NCI-H1105 treated with DMSO at 0.1 percent for 48 hours (cell line): ENCODE measurements at places on chromosomes 1 and 21.

GRCh38 chr1:212037900-212038299 lies 2.4 kb downstream of the DTL start:
- DNase-seq: no peak

GRCh38 chr1:92291372-92291999 lies 7.3 kb downstream of the GLMN start:
- DNase-seq: peak; percentile 70

DNA sequence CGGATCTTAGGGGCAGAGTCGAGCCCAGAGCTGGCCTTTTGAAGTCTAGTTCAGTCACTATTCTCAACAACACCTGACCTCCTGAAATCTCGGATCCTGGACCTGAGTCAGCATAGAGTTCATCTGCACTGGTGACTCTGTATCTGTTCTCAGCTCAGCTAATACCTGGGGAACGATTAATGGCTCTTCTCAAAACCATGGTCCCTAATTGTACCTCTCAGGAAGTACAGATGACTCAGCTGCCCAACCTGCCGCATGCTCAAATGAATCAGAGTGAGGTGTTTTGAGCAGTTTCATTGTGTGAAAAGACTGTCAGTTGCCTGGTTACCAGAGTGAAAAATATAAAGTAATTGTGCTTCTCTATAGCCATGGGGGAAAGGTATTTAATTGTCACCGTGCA lies 89.2 kb downstream of the SLC35F3 start:
- no peak for DNase-seq

DNA sequence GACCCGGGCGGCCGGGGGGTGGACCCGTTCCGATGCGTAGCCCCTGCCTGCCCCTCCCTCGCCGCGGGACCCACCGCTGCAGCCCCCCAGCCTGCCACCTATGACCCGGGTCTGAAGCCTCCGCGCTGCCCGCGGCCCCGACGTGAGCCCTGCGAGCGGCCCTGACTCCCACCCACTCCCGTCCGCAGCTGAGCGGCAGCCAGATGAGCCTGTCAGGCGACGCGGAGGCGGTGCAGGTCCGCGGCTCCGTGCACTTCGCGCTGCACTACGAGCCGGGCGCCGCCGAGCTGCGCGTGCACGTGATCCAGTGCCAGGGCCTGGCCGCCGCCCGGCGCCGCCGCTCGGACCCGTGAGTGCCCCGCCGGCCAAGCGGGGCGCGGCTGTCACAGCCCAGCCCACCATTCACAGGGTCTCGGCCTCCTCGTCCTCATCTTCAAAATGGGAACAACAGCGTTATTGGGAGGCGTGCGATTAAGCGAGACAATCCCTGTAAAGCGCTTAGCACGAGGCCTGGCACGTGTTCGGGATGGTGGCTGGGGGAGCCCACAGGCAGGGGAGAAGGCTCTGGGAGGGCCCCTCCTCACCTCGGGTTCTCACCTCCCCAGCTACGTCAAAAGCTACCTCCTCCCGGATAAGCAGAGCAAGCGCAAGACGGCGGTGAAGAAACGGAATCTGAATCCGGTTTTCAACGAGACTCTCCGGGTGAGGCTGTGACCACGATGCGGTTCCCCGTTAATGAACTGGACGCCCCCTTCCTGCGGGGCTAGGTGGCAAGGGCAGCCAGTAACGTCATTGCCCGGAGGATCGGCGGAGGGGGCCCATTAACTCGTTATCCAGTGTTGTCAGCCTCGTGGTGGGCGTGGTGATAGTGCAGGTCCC lies 8.2 kb downstream of the SYTL1 start:
- DNase-seq: peak; percentile 81

GRCh38 chr1:197859024-197859423 lies 43.4 kb upstream of the C1orf53 start:
- no peak for DNase-seq

GRCh38 chr1:246479061-246479460 lies 28.0 kb downstream of the SMYD3 start:
- DNase-seq: no peak

GRCh38 chr1:64147045-64147724 lies 56.2 kb upstream of the UBE2U start:
- no peak for DNase-seq

DNA sequence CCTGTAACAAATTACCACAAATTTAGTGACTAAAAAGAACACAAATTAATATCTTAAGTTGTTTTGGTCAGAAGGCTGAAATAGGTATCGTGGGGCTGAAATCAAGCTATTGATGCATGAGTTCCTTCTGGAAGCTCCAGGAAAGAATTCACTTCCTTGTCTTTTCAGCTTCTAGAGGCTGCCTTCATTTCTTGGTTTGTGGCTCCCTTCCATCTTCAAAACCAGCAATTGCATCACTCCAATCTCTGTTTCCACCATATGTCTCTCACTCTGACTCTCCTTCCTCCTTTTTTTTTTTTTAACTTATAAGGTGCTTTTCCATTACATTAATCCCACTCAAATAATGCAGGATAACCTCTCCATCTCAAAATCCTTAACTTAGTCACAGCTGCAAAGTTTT lies 78.4 kb downstream of the OLFM3 start:
- no peak for DNase-seq

GRCh38 chr1:200979574-200980451 lies 43.7 kb downstream of the KIF21B start:
- DNase-seq: peak; percentile 53

DNA sequence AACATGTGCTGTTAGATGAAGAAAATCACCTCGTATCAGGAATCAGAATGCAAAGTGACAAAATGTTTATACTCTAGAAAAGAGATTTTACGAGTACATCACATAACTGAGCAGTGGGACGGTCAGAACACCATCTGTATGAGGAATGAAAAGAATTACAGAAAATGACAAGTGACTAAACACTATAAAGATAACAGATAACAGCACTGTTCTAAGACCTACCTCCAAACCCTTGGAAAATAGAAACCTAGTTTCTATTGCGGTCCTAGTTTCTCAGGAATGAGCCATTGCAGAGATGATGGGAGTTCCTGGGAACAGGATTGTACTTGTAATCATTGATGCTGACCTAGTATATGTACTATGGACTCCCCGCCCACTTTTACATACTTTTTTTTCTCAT lies 839.4 kb upstream of the ADAMTS5 start:
- DNase-seq: no peak

DNA sequence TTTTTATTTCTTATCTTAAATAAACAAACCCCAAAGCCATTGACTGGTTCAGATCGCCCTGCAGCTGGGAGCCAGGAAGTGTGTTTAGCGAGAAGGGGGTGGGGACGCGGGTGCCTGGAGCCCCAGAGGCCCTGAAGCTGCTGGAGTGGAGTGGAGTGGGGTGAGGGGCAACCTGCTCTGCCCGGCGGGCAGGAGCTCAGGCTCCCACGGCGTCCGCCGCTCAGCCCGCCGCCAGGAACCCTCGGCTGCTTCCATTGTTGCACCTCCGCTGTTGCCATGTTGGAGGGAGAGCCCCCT lies 673 bp downstream of the PIK3C2B start:
- peak; percentile 75 for DNase-seq

DNA sequence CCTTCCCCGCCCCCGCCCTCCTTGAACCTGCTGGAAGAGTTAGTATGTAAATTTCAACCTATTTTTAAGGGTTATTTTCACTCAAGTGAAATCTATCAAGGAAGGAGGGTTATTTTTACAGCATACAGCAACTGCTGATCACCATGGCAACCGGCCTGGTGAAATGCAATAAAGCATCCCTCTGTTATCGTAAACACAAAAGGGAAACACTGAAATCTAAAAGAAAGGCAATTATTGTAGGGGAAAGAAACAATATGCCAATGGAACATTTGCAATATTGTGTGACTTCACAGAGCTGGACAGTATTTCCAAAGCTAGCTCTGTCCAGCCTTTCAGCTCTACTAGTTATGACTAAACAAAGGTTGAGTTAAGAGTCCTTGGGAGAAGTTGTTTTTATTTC lies 588.3 kb upstream of the PBX1 start:
- DNase-seq: peak; percentile 19

- DNase-seq: peak; percentile 58
Measured at GRCh38 chr1:85580872-85581801, 576 bp downstream of the CCN1 start.

- no peak for DNase-seq
Measured at GRCh38 chr1:182348961-182349747, 42.4 kb downstream of the GLUL start.

DNA sequence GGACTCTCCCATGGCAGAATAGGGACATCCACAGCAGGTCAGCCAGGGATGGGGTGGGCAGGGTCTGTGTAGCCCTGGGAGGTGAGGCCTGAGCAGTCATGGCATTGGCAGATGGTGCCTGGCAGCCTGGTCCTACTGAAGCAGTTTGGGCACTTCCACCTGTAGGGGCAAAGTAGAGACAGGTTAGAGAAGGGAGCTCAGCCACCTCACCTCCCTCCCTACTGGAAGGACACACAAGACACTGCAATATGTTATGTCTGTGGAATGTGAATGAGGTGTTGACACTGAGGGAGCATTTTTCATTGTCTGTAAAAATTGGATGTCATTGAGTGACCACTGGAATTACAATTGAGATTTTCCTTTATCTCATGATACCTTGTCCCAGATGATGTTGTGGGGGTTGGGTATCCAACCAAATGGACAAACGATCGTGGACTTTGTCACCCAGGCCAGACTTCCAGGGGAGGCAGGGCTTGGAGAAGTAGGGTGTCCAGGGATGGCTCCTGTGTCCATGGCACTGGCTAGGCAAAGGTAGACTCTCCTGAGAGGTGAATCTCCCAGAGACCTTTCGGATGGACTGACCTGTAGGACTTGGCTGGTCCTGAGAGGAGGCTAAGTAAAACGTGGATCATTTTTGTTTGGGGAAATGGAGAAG lies 9.7 kb downstream of the SHISA4 start:
- DNase-seq: no peak

DNA sequence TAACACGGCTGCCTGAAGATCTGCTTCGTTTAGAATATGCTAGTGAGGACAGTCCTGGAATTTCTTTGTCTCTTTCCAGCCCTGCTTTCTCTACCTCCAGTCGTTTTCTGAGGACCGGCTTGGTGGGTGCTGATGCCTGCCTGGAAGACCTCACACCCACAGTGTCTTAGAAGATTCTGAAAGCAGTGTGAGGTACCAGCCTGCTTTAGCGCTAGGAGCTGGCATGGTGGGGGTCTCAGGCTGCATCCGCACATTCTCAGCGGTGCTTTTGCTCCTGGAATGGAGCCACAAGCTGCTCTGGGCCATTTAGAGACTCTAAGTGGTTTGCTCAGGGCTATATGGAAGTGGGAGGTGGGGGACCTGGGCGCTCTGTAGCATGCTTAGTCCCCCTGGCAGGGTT lies 61.4 kb downstream of the CD247 start:
- no peak for DNase-seq

DNA sequence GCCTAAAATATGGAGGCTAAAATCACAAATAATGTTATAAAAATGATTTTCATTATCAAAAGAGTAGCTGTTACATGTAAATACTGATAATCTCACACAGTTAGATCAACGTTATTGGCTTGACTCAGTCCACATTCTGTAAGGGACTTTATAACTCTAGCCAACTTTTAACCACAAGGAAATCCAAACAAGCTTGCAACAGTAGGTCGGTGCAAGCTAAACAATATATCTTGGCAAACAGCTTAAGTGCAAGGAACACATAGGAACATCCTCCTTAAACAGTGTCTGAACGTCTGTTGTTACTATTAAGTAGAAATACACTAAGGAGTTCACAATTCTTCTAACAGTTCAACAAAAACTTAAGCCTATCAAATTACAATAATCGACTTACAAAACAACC lies 126.7 kb downstream of the EIF4G3 start:
- no peak for DNase-seq

DNA sequence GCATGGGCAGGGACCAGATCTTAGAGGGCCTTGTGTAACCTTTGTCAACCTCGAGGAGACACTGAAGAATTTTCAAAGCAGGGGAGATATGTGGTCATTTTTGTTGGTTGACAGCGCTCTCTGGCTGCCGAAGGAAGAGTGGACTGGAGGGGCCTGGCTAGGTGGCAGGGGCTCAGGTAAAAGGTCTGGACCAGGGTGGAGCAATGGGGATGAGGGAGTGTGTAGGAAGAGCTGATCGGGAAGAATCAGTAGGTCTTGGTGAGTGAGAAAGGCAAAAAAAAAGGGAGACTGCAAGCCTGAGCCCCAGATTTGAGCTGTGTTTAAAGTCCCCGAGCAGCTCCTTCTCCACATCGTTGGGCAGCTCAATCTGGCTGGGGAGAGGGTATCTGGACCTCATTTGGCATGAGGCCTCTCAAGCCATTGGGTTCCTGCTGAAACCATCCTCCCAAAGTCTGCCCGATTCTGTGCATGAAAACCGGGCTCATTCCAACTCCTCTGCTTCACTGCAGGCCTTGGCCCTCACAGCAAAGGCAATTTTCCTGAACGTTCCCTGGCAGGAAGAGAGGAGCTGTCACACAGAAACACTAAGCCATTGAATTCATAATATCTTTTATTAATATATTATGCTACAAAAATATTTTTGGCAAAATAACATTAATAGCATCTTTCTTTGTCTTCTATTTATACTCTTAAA lies 237.1 kb downstream of the TRABD2B start:
- no peak for DNase-seq

DNA sequence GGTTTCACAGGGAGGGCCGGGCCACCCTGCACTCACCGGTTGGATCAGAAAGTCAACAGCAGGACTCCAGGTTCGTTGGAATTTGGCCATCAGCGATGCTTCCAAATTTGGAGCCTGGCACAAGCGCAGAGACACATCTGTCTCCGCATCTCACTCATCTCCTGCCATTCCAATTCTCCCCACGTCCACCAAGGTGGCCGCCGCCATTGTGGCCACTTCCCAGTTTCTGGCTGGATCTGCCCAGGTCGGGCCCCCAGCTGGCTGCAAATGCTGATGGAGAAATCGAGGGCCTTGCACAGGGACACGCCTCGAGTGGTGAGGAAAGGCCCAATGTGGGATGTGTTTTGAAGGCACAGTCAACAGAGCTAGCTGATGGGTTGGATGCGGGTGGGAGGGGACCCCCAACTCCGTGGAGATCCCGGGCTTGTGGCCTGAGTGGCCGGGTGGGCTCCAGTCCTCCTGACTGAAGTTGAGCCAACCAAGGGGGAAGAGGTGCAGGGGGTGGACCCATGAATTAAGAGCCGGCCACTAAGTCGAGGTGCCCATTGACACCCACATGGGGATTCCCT lies 102.7 kb downstream of the CRYAA start:
- no peak for DNase-seq

- no peak for DNase-seq
Measured at GRCh38 chr21:28561772-28562171, 430.9 kb downstream of the LTN1 start.

- DNase-seq: no peak
Measured at GRCh38 chr1:106773206-106773605, 283.3 kb upstream of the PRMT6 start.

DNA sequence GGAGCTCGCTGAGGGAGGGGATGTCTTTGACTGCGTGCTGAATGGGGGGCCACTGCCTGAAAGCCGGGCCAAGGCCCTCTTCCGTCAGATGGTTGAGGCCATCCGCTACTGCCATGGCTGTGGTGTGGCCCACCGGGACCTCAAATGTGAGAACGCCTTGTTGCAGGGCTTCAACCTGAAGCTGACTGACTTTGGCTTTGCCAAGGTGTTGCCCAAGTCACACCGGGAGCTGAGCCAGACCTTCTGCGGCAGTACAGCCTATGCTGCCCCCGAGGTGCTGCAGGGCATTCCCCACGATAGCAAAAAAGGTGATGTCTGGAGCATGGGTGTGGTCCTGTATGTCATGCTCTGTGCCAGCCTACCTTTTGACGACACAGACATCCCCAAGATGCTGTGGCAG lies 1.4 kb downstream of the TSSK3 start:
- no peak for DNase-seq

- no peak for DNase-seq
Measured at GRCh38 chr1:38396606-38397005, 350.0 kb upstream of the POU3F1 start.
